ENCODE measurements at places on chromosomes 1 and 21.
A peak's percentile ranks its signal among the peaks of the same experiment; 100 is the strongest.

DNA sequence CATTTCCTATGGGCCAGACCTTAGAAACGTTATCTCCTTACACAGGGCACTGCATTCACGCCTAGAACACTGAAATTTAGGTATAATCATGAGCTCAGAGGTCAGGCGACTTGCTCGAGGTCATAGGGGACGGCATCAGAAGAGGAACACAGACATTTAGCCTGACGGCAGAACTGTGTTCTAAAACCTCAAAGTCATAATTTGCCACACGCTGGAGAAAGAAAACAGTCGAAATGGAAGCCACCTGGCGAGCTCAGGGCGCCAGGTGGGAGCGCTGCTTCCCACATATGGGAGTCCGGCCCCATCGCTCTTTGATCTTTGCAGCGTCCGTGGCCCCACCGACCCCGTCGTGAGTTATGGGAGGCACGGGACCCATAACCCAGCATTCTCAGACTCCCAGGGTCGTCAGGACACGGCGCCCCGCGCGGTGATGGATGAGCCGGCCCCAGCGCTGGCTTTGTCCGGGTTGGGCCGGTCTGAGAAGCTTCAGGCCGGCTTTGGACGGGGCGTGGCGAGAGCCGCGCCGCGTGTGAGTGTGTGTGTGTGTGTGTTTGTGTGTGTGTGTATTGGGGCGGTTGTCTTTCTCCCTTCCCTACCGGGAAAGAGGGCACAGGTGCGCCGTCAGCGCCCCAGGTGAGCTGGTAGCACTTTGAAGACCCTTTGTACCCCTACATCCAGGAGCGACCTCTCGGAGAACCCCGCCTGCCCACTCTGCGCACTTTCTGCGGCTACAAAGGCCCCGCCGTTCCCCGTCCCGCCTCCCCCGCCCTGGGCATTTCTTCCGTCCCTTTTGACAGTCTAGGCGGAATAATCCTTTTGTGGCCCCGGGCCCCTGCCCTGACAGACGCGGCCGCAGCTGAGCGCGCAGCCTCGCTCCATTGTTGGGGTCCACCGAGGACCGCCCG lies 861 bp upstream of the DRAXIN start:
- no peak for DNase-seq

GRCh38 chr1:224256640-224257039 lies 73.3 kb downstream of the NVL start:
- DNase-seq, result no peak

DNA sequence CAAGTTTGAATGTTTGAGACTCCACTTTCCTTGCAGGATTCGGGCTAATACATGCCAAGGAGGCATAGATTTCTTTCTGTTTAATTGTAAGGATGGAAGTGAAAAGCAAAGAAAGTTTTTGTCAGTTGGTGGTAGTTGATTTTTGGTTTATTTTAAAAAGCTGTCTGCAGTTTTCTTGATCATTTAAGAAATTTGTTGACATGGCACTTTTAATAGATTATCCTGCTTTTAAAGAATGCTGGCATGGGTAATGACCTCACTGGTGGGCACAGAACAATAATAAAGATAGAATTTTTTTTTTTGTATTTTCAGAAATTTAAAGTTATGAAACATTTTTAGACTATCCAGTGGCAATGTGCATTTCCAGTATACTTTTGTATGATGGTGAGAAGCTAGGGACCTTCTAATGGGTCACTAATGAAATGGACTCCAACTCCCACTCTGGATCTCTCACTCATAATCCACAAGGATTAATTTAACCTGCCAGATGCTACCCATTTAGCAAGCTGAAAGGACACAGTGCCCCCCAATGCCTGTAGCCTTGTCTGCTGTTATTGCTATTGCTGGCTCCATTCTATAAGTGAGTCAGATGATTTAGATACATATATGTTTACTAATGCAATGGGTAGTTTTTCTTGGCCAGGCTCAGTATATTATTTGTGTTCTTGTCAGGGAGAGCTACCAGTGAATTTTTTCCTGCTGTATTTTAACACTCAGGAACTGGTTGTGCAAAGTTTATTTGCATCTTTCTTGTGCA lies 190.2 kb upstream of the SGIP1 start:
- no peak for DNase-seq

DNA sequence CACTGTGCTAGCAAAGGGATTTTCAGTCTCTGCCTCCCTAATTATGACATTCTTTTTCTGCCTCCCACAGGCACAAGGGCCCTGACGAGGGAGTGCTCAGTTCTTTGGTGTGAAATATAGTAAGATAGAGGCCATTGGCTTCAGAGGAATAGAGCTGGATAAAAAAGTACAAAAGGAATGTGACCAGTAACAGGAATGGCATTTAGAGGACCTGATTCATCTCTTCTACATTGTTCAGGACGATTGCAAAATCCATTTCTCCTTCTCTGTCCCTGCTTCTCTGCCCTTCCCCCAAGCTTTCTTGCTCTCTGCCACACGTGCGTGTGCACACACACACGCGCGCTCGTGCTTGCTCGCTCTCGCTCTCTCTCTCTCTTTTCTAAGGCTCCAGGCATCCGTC lies 668.2 kb downstream of the KIF26B start:
- DNase-seq, result no peak

DNA sequence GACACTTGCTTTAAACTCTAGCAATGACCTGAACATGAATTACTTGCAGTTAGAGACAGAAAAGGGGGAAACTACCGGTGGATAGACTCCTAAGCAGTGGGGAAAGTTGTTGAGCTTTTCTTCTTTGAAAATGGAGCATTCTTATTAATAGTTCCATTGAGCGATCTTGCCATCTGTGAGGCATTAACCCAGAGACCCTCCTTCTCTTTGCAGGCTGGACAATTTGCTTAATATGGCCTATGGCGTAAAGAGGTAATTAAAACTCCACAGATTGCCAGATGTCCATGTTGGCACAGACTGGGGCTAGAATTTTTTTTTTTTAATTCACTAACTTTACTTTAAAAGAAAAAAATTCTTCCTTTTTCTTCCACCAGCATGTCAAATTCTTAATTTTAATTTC lies 88.5 kb downstream of the ELAVL4 start:
- no peak for DNase-seq

GRCh38 chr1:48043622-48044021 lies 46.4 kb upstream of the TRABD2B start:
- no peak for DNase-seq

DNA sequence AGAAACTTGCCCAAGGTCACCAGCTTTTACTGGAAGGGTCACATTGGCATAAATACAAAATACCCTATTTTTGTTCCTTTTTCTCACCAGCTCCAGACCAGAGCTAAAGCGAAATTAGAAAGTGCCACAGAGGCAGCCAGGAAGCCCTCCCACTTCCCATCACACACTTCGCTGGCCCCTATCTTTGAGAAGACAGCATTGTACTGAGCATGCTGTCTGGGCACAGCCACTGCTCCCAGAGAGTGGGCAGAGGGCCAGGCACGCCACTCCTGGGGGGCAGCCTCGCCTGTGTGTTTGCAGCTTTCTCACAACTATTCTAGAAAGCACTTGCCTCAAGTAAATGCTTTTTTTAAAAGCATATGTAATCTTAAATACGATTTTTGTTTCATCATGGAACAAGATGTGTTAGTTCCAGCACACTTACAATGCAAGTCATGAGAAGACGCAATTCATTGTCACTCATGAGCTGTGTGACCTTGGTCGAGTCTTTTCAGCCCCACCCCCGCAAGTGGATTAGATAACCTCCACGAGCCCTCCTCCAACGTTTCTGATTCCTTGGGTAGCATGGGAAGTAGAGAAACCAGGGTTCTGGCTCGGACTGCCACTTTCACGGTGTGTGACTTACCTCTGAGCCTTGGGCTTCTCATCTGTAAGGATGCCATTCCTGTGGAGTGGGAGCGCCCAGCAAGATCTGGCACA lies 25.7 kb upstream of the EPHA8 start:
- DNase-seq, result no peak

- no peak for DNase-seq
These were observed 55.2 kb upstream of the PALMD start for GRCh38 chr1:99590578-99591209.

DNA sequence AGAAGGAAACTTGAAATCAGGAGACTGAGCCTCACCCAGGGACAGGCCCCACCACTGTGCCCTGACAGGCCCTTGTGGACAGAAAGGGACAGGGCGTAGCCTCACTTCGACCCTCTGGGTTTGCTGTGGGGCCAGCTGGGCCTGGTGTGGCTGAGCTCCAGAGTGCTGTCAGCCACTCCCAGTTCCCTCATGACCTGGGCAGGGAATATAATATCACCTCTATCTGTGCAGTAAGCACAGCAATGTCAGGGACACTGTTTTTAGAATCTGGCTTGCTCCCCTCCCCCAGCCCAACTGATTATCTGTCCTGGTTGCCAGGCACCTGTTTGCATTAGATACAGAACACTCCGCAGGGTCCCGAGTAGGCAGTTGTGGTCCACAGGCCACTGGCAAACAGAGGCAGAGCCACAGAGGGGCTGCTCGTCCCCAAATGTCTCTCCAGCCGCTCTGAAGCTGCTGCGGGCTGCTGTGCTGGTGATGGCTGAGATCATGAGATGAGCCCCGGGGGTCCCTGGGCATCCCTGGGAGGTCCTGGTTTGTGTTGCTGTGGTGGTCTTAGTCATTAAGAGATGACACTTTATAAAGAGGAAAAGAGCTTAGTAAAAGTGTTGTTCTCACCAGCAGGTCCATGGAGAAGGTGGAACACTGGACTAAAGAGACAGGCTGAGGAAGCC lies 51.6 kb downstream of the ETS2 start:
- DNase-seq, result no peak

GRCh38 chr1:183575606-183576005 lies 14.7 kb downstream of the NCF2 start:
- DNase-seq, result no peak

DNA sequence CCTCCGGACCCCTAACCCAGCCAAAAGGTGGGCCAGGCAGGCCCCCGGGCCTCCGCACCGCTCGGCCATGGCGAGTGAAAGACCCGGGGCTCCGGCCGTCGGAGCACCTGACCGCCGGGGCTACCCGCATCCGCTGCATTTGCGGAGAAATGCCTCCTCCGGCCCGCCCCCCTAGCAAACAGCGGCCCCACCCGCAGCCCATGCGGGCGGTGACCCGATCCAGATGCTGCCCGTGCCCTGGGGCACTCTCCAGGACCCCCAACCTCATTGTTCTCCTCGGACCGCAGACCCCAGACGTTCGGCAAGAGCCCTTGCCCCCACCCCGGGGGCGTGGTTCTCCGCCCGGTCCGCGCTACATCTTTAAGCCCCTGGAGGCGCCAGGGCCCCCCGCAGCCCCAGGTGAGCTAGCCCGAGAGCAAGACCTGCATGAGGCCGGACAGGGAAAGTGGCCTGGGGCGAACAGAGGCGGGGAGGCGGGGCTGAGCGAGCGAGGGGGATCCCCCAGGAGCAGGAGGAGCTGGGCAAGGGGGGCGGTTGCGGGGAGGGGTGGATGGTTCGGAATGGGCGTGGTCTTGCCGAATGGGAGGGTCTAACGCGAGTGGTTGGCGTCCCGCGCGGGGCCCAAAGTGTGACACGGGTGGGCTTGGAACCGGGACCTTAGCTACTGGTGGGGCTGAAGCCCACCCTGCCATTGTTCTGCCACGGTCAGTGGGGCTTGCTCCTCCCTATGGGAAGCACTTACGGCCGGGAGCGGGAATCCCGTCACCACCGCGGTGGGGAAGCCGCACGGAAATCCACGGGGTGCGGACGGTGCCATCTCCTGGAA lies 6.3 kb upstream of the CRYBG2 start:
- DNase-seq, result no peak

GRCh38 chr21:44454747-44455523 lies at the start of gene LRRC3:
Gene LRRC3 (plus strand): TSS chr21:44455510. CDS start chr21:44456645, 1,135 bp downstream.
- DNase-seq, result peak; percentile 76

DNA sequence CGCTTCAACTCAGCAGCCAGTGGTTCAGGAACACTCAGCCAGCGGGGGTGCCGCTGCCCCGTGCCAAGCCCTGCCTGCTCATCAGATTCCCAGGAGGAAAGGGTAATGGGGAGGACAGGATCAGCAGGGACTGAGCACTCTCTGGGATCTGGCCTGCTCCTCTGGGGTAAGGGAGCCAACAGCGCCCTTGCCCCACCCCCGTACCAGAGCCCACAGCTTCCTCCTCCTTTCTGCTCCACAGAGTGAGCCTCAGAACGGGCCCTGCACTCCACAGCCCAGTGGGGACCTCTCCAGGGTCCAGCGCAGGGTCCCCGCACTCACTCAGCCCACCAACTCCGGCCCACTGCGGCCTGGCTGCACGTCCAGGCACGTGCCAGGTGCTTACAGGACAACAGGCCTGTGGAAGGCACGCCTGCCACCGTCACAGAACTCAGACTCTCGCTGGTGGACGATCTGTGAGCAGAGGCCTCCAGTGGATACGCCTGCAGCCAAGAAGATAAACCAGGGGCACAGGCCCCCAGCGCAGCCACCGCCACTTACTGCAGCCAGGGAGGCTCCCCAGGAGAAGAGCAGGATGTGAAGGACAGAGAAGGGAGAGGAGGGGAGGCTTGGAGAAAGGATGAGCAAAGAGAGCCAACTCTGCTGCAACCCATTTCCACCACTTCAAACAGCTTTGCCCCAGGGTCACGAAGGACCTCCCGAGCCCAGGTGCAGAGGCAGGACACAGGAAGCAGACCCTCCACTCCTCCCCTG lies 2.1 kb downstream of the MEGF6 start:
- no peak for DNase-seq

- no peak for DNase-seq
These were observed 7.6 kb upstream of the SHISA4 start for GRCh38 chr1:201880928-201881571.

- no peak for DNase-seq
These were observed 30.6 kb upstream of the NEK7 start for GRCh38 chr1:198125995-198126735.

GRCh38 chr1:75733661-75734060 lies 9.2 kb downstream of the ACADM start:
- DNase-seq, result no peak

DNA sequence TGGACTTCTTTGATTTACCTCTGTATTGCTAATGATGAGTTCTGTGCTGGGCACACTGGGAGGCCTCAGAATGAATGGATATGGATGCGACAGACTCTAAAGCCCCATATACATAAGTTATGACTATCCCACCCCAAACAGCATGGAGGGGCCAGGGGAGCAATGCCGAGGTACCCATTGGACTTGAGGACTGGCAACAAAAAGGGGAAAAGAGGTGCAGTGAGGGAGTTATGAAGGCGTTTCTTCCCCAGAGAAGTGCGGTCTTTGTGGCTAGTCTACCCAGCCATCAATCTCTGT lies 15.2 kb upstream of the CDCA8 start:
- DNase-seq, result no peak

GRCh38 chr1:243260221-243260880 lies 4.5 kb downstream of the SDCCAG8 start:
- no peak for DNase-seq

DNA sequence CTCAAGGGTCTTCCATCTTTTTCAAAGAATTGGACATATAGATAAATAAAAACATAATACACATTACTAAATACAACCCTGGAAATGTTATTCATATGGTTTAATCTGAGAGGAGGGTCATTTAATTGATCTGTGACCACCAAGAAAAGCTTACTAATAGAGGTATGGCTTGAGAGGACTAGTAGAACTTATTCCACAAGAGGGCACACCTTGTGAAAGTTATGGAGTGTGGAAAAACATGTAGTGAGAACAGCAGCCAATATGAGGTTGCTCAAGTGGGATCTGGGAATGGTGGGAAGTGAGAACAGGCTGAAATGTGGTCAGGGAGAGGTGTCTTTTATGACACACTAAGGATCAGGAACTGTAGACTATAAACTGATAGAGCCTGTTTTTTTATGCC lies 973.5 kb upstream of the B3GALT2 start:
- no peak for DNase-seq

All from NCI-H2107 (cell line).